A549 treated with AZD2906 at 1 μM for 4 hours (cell line): ENCODE measurements at places on chromosomes 1 and 21. TPM values are rescaled to one million over a fixed set of nuclear protein-coding genes. Genes with fewer than 3 reads are reported as not detected.

C1orf167 gene
- total RNA-seq = not detected in 5 replicates

IFT25 gene
- 27.8 to 35.9 TPM (median 30.2 TPM) in 5 replicates for total RNA-seq

RBP7 gene
- 4.8 to 6.0 TPM (median 5.2 TPM) in 5 replicates for total RNA-seq

RGSL1 gene
- not detected in 5 replicates for total RNA-seq

ADGRL2 gene
- total RNA-seq = 6.3 to 10.4 TPM (median 7.3 TPM) in 5 replicates

REN gene
- not detected in 5 replicates for total RNA-seq

KPNA6 gene
- 12.7 to 18.2 TPM (median 13.8 TPM) in 5 replicates for total RNA-seq

PRELP gene
- 0.01 TPM in 2 of 5 replicates, not detected in the others for total RNA-seq

TCEA3 gene
- 0.34 to 0.70 TPM (median 0.62 TPM) in 5 replicates for total RNA-seq

NLRP3 gene
- total RNA-seq = 0.02 TPM in 1 of 5 replicates, not detected in the others

DNM3 gene
- total RNA-seq = 0.33 to 0.64 TPM (median 0.51 TPM) in 5 replicates

MEX3A gene
- total RNA-seq = 1.2 to 2.6 TPM (median 2.1 TPM) in 5 replicates

TFF3 gene
- not detected in 5 replicates for total RNA-seq

HAO2 gene
- total RNA-seq = not detected in 5 replicates

IFNLR1 gene
- total RNA-seq = 0.79 to 1.1 TPM (median 0.91 TPM) in 5 replicates

SPATA21 gene
- 0.03 to 0.09 TPM (median 0.05 TPM) in 5 replicates for total RNA-seq

RXRG gene
- 0.03 to 0.09 TPM (median 0.07 TPM) in 3 of 5 replicates, not detected in the others for total RNA-seq

EPB41 gene
- total RNA-seq = 3.4 to 6.7 TPM (median 4.1 TPM) in 5 replicates

PER3 gene
- total RNA-seq = 0.74 to 0.92 TPM (median 0.77 TPM) in 5 replicates

TMEM51 gene
- total RNA-seq = 25.2 to 29.1 TPM (median 27.8 TPM) in 5 replicates

SPATA1 gene
- total RNA-seq = 0.66 to 1.1 TPM (median 0.80 TPM) in 4 of 5 replicates, not detected in the other

NBPF9 gene
- 13.1 to 14.6 TPM (median 13.3 TPM) in 5 replicates for total RNA-seq

TMCO4 gene
- total RNA-seq = 5.0 to 7.4 TPM (median 6.3 TPM) in 5 replicates

ELAVL4 gene
- not detected in 5 replicates for total RNA-seq

KLHDC7A gene
- total RNA-seq = 1.2 to 2.0 TPM (median 1.3 TPM) in 5 replicates

KCNE1 gene
- total RNA-seq = 0.06 to 0.08 TPM in 2 of 5 replicates, not detected in the others

CNN3 gene
- total RNA-seq = 50.2 to 61.8 TPM (median 51.9 TPM) in 5 replicates

CLDN17 gene
- total RNA-seq = not detected in 5 replicates

WNT3A gene
- 0.05 TPM in 2 of 5 replicates, not detected in the others for total RNA-seq

LRRC39 gene
- total RNA-seq = 0.05 to 0.13 TPM (median 0.10 TPM) in 5 replicates

RUNX1 gene
- total RNA-seq = 7.8 to 9.4 TPM (median 8.9 TPM) in 5 replicates

HCRTR1 gene
- 0.09 TPM in 1 of 5 replicates, not detected in the others for total RNA-seq

NR1I3 gene
- 0.07 TPM in 1 of 5 replicates, not detected in the others for total RNA-seq

CCNL2 gene
- 38.0 to 55.0 TPM (median 48.1 TPM) in 5 replicates for total RNA-seq
